Upper lobe of right lung (tissue), 1 donor: ENCODE measurements at places on chromosomes 12 and 14.

- H3K36me3 ChIP-seq, result no peaks in the 10 kb centered on the region
- H3K27ac ChIP-seq, result no peak overlapping the region
- DNase-seq, result no peak
- H3K27me3 ChIP-seq, result peaks cover 27% of the 10 kb centered on the region
Measured at GRCh38 chr12:70360218-70360617, 5.9 kb upstream of the KCNMB4 start.

DNA sequence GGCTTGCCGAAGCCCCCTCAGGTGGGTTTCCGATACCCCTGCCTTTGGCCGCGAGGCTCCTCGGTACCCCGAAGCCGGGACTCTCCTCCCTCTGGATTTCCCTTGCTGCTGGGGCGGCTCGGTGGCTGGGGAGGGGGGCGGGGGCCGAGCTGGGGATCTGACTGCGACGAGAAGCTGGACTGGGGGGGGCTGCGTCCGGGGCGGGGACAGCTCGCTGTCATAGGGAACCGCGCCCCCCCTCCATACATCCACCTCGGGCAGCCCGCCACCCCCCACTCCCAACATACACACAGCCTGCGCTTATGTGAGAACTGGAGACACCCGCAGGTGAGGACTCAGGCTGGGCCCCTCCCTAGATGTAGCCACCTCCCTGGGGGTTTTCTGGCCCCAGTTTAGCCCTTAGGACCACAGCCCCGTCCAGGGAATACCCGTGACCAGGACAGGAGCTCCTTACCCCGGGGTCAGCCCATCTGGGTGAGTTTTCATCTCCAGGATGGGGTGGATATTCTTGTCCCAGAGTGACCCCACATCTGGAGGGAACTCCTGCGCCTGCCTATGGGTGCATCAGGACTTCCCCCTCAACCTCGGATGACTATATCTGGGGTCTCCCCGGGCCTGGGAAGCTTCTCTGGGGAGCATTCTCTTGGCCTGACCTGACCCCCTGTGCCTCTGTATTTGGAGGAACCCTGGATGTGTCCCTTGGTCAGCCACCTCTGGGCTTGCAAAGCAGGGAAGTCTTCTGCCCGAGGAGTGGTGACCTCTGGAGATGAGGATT, 687 bp downstream of the ASIC1 start:
- peaks cover 18% of the 10 kb centered on the region for H3K27me3 ChIP-seq
- H3K4me3 ChIP-seq, result peak overlapping the region; percentile 58
- H3K27ac ChIP-seq, result no peak overlapping the region
- no peaks in the 10 kb centered on the region for H3K36me3 ChIP-seq
- H3K4me1 ChIP-seq, result peaks cover 7% of the 10 kb centered on the region

- no peak for DNase-seq
- H3K36me3 ChIP-seq, result no peaks in the 10 kb centered on the region
- no peaks in the 10 kb centered on the region for H3K4me1 ChIP-seq
- H3K27ac ChIP-seq, result no peak overlapping the region
- no peaks in the 10 kb centered on the region for H3K27me3 ChIP-seq
Measured at GRCh38 chr12:80892597-80893445, 44.9 kb downstream of the LIN7A start.

DNA sequence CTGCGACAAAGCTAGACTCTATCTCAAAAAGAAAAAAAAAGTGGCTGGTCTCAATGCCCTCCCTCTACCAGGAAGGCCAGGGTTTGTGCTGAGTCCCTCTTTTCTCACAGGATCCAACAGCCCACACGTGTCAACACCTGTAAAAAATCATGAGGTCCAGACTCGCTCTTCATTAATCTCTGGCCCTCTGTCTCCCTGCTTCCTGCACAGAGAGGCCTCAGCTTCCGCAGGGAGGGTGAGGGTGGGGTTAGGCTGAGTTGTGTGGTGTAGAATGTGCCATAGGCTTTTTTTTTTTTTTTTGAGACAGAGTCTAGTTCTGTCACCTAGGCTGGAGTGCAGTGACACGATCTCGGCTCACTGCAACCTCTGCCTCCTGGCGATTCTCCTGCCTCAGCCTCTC, 6.1 kb downstream of the CFAP73 start:
- peaks cover 34% of the 10 kb centered on the region for H3K36me3 ChIP-seq
- no peak overlapping the region for H3K4me3 ChIP-seq
- H3K27me3 ChIP-seq, result peaks cover 52% of the 10 kb centered on the region
- no peak for DNase-seq
- no peak overlapping the region for H3K27ac ChIP-seq

- DNase-seq, result no peak
- no peak overlapping the region for H3K27ac ChIP-seq
- no peak overlapping the region for H3K4me3 ChIP-seq
- no peaks in the 10 kb centered on the region for H3K36me3 ChIP-seq
- H3K27me3 ChIP-seq, result no peaks in the 10 kb centered on the region
Measured at GRCh38 chr14:53894456-53894855, 62.2 kb downstream of the BMP4 start.

DNA sequence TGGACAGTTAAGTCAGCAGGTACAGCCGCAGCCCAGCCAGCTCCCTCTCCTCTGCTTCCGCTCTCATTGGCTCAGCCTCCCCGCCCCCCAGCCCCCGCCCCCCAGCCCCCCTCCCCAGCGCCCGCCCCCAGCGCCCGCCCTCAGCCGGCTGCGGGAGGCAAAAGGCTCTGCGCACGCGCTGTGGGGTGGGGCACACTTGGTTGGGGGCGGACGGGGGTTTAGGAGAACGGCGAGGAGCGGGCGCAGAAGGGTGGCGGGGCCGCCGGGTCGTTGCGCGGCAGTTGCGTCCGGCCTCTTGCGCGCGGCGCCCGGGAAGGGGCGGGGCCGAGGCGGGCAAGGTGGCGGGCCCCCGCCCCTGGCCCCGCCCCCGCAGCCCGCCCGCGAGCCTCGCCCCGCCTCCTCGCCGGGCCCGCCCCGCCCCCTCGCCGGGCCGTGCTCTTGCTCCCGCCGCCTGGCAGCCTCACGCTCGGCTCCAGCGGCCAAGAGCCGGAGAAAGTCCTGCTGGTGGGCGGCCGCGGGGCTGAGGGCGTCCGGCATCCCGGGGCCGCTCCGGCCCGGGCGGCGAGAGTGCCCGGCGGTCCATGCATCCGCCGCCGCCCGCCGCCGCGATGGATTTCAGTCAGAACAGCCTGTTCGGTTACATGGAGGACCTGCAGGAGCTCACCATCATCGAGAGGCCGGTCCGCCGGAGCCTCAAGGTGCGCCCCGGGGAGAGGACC, at the start of gene PPP4R4:
Gene PPP4R4 (plus strand): TSS at position 438 of the 719 bp plus-strand sequence. CDS start 144 bp downstream, at position 582.
- peaks cover 44% of the 10 kb centered on the region for H3K27me3 ChIP-seq
- peak within 1 kb of the TSS; percentile 37 for H3K27ac ChIP-seq
- peak; percentile 97 for DNase-seq

- no peak for DNase-seq
- no peak overlapping the region for H3K27ac ChIP-seq
- no peaks in the 10 kb centered on the region for H3K4me1 ChIP-seq
- no peaks in the 10 kb centered on the region for H3K27me3 ChIP-seq
Measured at GRCh38 chr14:76446921-76447320, 71.0 kb downstream of the ESRRB start.

- no peaks in the 10 kb centered on the region for H3K4me1 ChIP-seq
- no peak overlapping the region for H3K4me3 ChIP-seq
- H3K36me3 ChIP-seq, result no peaks in the 10 kb centered on the region
- no peak overlapping the region for H3K27ac ChIP-seq
- H3K27me3 ChIP-seq, result no peaks in the 10 kb centered on the region
- DNase-seq, result no peak
Measured at GRCh38 chr14:101657372-101657771, 96.1 kb downstream of the DIO3 start.

GRCh38 chr14:89574420-89574819, 157.4 kb upstream of the FOXN3 start:
- H3K27me3 ChIP-seq, result no peaks in the 10 kb centered on the region
- no peaks in the 10 kb centered on the region for H3K36me3 ChIP-seq
- no peak for DNase-seq
- no peak overlapping the region for H3K27ac ChIP-seq

DNA sequence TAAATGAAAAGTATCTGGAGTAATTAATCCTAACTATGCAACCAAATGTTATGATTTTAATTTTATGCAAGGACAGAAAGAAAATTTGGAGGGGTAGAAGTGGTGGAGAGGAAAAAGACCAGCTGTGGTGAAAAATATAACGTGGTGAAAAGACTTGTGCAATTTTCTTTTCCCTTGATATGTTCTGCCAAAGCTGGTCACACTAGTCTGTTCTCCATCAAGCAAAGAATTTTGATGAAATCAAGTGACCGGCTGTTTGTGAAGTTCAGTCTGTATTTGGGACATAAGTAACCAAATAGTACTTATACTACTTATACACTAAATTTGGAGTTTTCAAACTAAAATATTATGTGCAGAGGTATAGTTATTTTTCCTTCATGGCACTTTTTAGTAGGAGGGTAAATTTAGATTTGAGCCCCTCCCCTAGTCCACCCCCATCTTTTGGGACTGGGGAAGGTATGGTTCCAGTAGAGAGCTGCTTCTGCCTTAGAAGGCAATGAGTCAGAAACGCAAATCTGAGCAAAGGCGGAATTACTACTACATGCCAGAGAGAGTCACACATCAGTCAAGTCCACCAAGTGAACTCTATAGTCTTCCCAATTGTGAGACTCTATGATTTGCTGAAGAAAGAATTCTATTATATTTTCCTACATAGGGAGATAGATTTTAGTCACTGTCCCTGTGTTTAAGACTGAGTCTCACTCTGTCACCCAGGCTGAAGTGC, 229.7 kb downstream of the SLC25A21 start:
- no peaks in the 10 kb centered on the region for H3K27me3 ChIP-seq
- H3K4me1 ChIP-seq, result no peaks in the 10 kb centered on the region
- H3K36me3 ChIP-seq, result no peaks in the 10 kb centered on the region
- no peak overlapping the region for H3K27ac ChIP-seq
- no peak overlapping the region for H3K4me3 ChIP-seq
- no peak for DNase-seq

GRCh38 chr12:71641390-71641789, 22.3 kb downstream of the ZFC3H1 start:
- no peaks in the 10 kb centered on the region for H3K4me1 ChIP-seq
- no peak for DNase-seq
- no peak overlapping the region for H3K27ac ChIP-seq
- no peaks in the 10 kb centered on the region for H3K27me3 ChIP-seq
- no peak overlapping the region for H3K4me3 ChIP-seq

- H3K36me3 ChIP-seq, result no peaks in the 10 kb centered on the region
- H3K4me3 ChIP-seq, result peak overlapping the region; percentile 100
- no peak overlapping the region for H3K27ac ChIP-seq
- H3K27me3 ChIP-seq, result no peaks in the 10 kb centered on the region
- H3K4me1 ChIP-seq, result peaks cover 5% of the 10 kb centered on the region
Measured at GRCh38 chr12:13044906-13045299, 722 bp downstream of the FAM234B start.
